ENCODE measurements at places on chromosomes 1 and 21.

- H3K27me3 ChIP-seq = no peaks in the 10 kb centered on the region
- H3K27ac ChIP-seq = peak overlapping the region; percentile 24
- no peak overlapping the region for H3K4me3 ChIP-seq
- no peaks in the 10 kb centered on the region for H3K36me3 ChIP-seq
- DNase-seq = no peak
Observed at GRCh38 chr1:28314547-28314941, 14.3 kb upstream of the MED18 start.

- H3K36me3 ChIP-seq = peaks cover 2% of the 10 kb centered on the region
- DNase-seq = no peak
- H3K4me3 ChIP-seq = no peak overlapping the region
Observed at GRCh38 chr1:231705806-231706760, 79.5 kb downstream of the DISC1 start.

- peak overlapping the region; percentile 95 for H3K27ac ChIP-seq
- H3K36me3 ChIP-seq = peaks cover 18% of the 10 kb centered on the region
- peaks cover 19% of the 10 kb centered on the region for H3K4me1 ChIP-seq
- DNase-seq = no peak
- H3K4me3 ChIP-seq = peak overlapping the region; percentile 87
Observed at GRCh38 chr1:28582248-28582615, 9.8 kb upstream of the RAB42 start.

DNA sequence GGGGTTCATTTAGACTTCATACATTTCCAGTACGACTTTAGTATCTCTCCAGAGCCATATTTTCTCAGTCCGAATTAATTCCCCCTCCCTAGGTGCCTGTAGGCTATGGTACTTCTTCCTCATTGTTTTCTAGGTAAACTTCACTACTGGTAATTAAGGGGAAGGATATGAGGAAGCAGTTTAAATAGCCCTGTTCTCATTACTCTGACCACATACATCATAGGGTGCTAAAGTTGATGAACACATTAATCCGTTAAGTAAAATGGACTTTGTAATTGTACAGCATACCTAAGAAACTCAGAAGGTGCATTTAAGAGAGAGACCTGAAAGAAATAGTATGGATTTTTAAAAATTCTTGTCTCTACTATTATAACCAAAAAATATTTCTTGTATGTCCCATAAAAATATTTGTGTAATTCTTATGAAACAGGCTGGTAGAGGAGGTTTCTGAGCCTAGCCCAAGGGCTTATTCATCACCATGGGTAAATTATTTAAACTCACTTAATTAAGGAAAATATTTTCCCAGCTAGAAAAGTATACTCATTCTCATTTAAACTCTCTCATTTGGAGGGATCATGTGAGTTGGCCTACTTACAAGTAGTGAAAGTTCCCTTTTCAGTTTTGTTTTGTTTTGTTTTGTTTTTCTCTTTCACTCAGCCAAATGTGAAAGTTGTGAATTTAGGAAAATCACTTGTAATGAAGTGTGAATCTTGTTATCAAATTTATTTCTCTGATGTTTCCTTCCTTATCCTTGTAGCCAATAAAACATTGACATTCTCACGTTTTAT is 2.0 kb downstream of the PRMT6 start:
- H3K4me1 ChIP-seq = peaks cover 11% of the 10 kb centered on the region
- H3K36me3 ChIP-seq = peaks cover 5% of the 10 kb centered on the region
- H3K4me3 ChIP-seq = peak overlapping the region; percentile 96
- DNase-seq = no peak
- no peak overlapping the region for H3K27ac ChIP-seq

GRCh38 chr1:200211157-200211556 is 183.6 kb downstream of the NR5A2 start:
- H3K4me1 ChIP-seq = no peaks in the 10 kb centered on the region
- no peak for DNase-seq
- H3K27me3 ChIP-seq = no peaks in the 10 kb centered on the region
- no peaks in the 10 kb centered on the region for H3K36me3 ChIP-seq
- H3K27ac ChIP-seq = no peak overlapping the region

DNA sequence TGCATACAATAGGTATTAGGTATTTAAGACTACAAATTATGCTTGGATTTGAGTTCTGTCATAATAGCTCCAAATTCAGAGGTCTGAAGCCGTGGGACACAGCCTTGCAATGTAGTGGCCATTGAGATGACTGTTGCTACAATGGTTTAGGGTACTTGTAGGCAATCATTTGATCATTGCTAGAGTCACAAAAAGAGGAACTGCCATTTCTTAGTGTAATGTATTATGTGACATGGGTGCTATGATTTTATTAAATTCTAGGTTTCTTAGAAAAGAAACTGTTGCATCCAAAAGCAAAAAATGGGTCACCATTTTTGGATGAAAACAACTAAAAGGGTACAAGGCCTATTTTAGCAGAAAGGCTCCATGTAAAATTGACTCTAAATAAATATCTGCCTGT is 129.9 kb upstream of the ZNF644 start:
- peaks cover 6% of the 10 kb centered on the region for H3K27me3 ChIP-seq
- DNase-seq = no peak
- peaks cover 2% of the 10 kb centered on the region for H3K4me1 ChIP-seq
- H3K4me3 ChIP-seq = no peak overlapping the region

GRCh38 chr1:117814856-117815797 is 114.3 kb downstream of the GDAP2 start:
- no peaks in the 10 kb centered on the region for H3K27me3 ChIP-seq
- no peak for DNase-seq

DNA sequence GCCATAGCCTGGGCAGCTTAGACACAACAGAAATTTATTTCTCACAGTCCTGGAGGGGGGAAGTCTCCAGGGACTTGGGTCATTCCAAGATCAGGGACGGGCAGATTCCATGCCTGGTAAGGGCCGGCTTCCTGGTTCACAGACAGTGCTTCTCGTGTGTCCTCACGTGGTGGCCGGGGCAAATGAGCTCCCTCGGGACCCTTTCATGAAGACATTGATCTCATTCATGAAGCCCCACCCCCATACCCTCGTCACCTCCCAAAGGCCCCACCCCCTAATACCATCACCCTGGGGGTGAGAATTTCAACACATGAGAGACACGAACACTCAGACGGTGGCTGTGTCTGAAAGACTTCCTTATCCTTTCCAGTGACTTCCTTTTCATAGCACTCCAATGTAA is 51.5 kb downstream of the ACOT7 start:
- no peak for DNase-seq
- H3K4me1 ChIP-seq = no peaks in the 10 kb centered on the region
- no peak overlapping the region for H3K27ac ChIP-seq
- H3K36me3 ChIP-seq = no peaks in the 10 kb centered on the region
- H3K27me3 ChIP-seq = no peaks in the 10 kb centered on the region

DNA sequence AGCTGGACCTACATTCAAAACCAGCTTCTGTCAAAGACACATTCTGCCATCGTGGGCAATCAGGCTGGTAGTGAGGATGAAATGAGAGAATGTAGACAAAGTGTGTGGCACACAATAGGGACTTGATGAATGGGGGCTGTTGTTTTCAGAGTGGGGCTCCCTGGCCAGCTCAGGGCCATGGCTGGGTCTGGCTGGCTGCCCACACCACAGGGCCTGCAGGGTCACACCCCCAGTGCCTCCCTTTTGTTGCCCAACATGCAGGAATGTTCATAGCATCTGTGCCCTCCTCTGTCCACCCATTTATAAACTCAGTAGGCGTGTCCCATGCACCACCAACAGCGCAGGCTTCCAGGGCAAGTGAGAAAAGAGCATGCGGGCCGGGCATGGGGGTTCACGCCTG is 20.8 kb upstream of the ECE1 start:
- H3K27ac ChIP-seq = no peak overlapping the region
- H3K27me3 ChIP-seq = no peaks in the 10 kb centered on the region

DNA sequence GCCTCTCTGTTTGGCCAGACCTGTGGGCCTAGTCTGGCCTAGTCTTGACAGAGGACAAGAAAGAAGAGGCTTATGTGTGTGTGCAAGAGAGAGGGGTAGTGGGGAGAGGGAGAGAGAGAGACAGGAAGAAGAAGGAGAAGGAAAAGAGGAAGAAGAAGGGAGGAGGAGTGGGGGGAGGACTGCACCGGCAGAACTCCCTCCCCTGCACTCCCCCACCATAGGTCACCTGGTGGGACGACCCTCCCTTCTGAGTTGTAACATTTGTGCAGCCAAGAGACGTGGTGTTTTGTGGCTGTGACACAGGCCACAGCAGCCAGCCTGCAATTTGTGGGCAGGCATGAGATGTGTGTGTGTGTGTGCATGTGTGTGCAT is 4.3 kb downstream of the INAVA start:
- H3K4me3 ChIP-seq = no peak overlapping the region
- peaks cover 19% of the 10 kb centered on the region for H3K36me3 ChIP-seq
- H3K27me3 ChIP-seq = no peaks in the 10 kb centered on the region
- H3K4me1 ChIP-seq = peaks cover 39% of the 10 kb centered on the region

DNA sequence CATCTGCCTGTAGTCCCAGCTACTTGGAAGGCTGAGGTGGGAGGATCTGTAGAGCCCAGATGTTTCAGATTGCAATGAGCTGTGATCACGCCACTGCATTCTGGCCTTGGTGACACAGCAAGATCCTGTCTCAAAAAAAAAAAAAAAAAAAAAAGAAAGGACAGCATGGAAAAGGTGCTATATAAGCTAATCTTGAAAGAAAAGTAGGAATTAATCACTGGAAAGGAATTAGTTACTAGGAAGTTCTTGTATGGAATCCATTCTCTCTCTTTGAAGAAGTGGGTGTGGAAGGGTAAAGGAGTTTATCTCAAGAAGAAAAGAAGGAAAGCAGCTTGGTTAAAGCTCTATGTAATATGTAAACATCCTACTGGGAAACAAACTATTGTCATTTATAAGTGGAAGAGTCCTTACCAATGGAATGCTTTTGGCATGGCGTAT is 339.2 kb downstream of the DPYD start:
- no peaks in the 10 kb centered on the region for H3K27me3 ChIP-seq
- H3K4me3 ChIP-seq = no peak overlapping the region
- H3K4me1 ChIP-seq = peaks cover 4% of the 10 kb centered on the region

- no peak for DNase-seq
- H3K27me3 ChIP-seq = peaks cover 6% of the 10 kb centered on the region
- H3K36me3 ChIP-seq = no peaks in the 10 kb centered on the region
- H3K4me3 ChIP-seq = no peak overlapping the region
- no peak overlapping the region for H3K27ac ChIP-seq
Observed at GRCh38 chr1:93000751-93001175, 39.5 kb upstream of the DIPK1A start.

- H3K4me3 ChIP-seq = peak overlapping the region; percentile 6
- peaks cover 21% of the 10 kb centered on the region for H3K4me1 ChIP-seq
- no peak overlapping the region for H3K27ac ChIP-seq
Observed at GRCh38 chr1:151837197-151837596, 2.4 kb downstream of the C2CD4D start.

GRCh38 chr1:100009458-100009857 is 39.7 kb downstream of the SLC35A3 start:
- no peak overlapping the region for H3K27ac ChIP-seq
- peaks cover 3% of the 10 kb centered on the region for H3K4me1 ChIP-seq
- no peak overlapping the region for H3K4me3 ChIP-seq
- no peaks in the 10 kb centered on the region for H3K27me3 ChIP-seq

GRCh38 chr1:240126821-240127220 is 35.1 kb downstream of the FMN2 start:
- no peak for DNase-seq
- no peak overlapping the region for H3K27ac ChIP-seq
- H3K27me3 ChIP-seq = no peaks in the 10 kb centered on the region

DNA sequence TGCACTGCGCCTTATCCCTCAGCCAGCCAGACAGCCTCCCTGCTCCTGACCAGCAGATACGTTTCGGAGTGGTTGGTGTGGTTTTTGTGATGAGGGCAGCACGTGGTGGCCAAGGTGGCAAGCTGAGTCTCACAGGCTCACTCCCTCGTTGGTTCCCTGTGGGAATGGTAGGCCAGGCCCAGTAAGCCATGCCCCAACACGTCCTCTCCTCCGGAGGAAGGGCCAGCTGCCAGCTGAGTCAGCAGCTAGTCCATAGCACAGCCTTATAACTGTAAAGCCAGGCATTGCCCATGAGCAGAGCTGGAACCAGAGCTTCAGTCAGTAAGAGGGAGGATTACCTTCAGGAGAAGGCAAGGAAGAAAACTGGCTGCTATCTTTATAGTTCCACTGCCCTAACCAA is 29.5 kb downstream of the SZRD1 start:
- H3K27ac ChIP-seq = peak overlapping the region; percentile 41
- H3K27me3 ChIP-seq = no peaks in the 10 kb centered on the region
- H3K36me3 ChIP-seq = peaks cover 9% of the 10 kb centered on the region
- DNase-seq = no peak
- no peak overlapping the region for H3K4me3 ChIP-seq
- peaks cover 4% of the 10 kb centered on the region for H3K4me1 ChIP-seq

- H3K4me1 ChIP-seq = peaks cover 28% of the 10 kb centered on the region
- no peaks in the 10 kb centered on the region for H3K27me3 ChIP-seq
- H3K36me3 ChIP-seq = no peaks in the 10 kb centered on the region
- H3K4me3 ChIP-seq = no peak overlapping the region
- H3K27ac ChIP-seq = peak overlapping the region; percentile 65
Observed at GRCh38 chr1:89900791-89901708, 80.2 kb downstream of the LRRC8D start.

GRCh38 chr21:43611598-43612369 is 47.5 kb downstream of the HSF2BP start:
- peaks cover 6% of the 10 kb centered on the region for H3K4me1 ChIP-seq
- no peak overlapping the region for H3K4me3 ChIP-seq
- H3K36me3 ChIP-seq = peaks cover 2% of the 10 kb centered on the region
- H3K27me3 ChIP-seq = no peaks in the 10 kb centered on the region

- H3K36me3 ChIP-seq = no peaks in the 10 kb centered on the region
- peaks cover 46% of the 10 kb centered on the region for H3K4me1 ChIP-seq
- no peak overlapping the region for H3K27ac ChIP-seq
- no peak for DNase-seq
- no peak overlapping the region for H3K4me3 ChIP-seq
Observed at GRCh38 chr1:14765773-14766172, 167.3 kb downstream of the KAZN start.

- H3K27me3 ChIP-seq = no peaks in the 10 kb centered on the region
- H3K36me3 ChIP-seq = peaks cover 24% of the 10 kb centered on the region
- H3K4me1 ChIP-seq = peaks cover 54% of the 10 kb centered on the region
- H3K4me3 ChIP-seq = peak overlapping the region; percentile 86
- DNase-seq = peak; percentile 63
- peak overlapping the region; percentile 91 for H3K27ac ChIP-seq
Observed at GRCh38 chr1:151058692-151059091, 730 bp downstream of the CDC42SE1 start.

- no peaks in the 10 kb centered on the region for H3K4me1 ChIP-seq
- H3K27me3 ChIP-seq = peaks cover 4% of the 10 kb centered on the region
- H3K27ac ChIP-seq = no peak overlapping the region
- DNase-seq = no peak
Observed at GRCh38 chr1:162168261-162168660, 98.8 kb downstream of the NOS1AP start.

DNA sequence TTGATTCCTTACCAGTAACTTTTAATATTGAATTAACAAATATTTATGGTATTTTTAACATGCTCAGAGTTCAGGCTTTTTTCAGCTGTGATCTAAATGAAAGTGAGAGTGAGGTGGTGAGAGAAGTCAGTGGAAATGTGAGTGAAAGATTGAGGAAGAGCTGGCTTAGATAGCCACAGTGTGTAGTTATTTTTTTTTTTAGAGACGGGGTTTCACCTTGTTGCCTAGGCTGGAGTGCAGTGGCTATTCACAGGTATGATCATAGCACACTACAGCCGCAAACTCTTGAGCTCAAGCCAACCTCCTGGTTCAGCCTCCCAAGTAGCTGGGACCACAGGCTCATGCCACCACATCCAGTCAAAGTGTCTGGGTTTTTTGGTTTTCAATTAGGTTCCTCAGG is 10.9 kb downstream of the RNF11 start:
- no peak overlapping the region for H3K4me3 ChIP-seq
- H3K27ac ChIP-seq = peak overlapping the region; percentile 85
- H3K4me1 ChIP-seq = peaks cover 24% of the 10 kb centered on the region
- no peaks in the 10 kb centered on the region for H3K27me3 ChIP-seq

GRCh38 chr1:78840453-78841271 is 165.9 kb downstream of the ADGRL4 start:
- no peak overlapping the region for H3K27ac ChIP-seq
- DNase-seq = no peak
- no peak overlapping the region for H3K4me3 ChIP-seq
- no peaks in the 10 kb centered on the region for H3K36me3 ChIP-seq
- H3K4me1 ChIP-seq = peaks cover 14% of the 10 kb centered on the region
- H3K27me3 ChIP-seq = no peaks in the 10 kb centered on the region
